ENCODE measurements at places on chromosomes 7 and 10.

DNA sequence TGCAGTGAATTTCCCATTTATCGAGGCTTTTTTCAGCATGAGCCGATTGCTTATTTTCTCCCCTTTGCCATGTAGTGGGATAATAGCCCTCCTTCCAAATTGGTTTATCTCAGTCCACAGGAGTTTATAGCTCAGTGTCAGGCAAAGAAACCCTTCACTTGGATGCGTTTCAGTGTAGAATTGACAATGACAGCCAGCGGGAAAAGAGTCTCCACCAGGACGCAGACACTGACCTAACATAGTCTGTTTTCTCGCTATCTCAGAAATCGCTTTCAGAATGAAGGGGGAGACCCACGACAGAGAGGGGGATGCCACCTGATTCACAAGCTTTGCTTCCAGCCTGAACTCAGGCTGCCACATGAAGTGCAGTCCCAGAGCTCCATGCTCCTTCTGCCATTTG, 43.5 kb upstream of the TCERG1L start:
- no peak for DNase-seq

- DNase-seq: no peak
These were observed 188.8 kb upstream of the POT1 start for GRCh38 chr7:125118444-125118843.

DNA sequence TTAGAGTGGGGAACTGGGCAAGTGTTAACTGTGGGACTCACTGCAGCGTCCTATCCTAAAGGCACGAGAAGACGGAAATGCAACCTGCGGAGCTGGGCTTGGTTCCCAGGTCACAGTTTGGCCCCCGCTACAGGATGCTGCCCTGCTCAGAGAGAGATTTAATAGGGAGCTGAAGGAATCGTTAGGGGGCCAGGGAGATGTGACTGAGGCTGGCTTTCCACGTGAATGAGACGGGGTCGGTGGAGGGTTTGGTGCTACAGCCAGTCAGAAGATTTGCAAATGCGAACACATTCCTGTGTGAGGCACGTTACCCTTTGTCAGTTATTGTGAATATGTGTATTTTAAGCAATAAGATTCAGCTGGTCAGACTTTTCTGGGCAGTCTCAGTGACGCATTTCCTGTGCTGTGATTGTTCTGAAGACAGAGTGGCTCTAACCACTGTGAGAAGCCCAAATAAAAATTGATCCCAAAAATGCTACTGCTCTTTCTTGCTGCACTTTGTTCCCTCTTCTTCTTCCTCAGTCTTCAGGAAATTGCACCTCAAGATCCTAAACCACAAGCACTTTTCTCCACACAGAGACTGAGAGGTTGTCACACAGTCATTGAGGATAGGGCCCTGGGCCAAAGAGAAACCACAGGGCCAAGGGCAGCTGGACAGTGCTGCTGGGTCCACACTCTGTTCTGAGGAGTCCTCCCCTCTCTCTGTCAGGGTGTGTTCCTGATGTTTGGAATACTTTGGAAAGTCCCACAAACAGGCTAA, 21.2 kb downstream of the CYP17A1 start:
- DNase-seq: no peak

GRCh38 chr7:122637784-122638183, 61.1 kb downstream of the RNF133 start:
- no peak for DNase-seq

- no peak for DNase-seq
These were observed 721.1 kb downstream of the KCNMA1 start for GRCh38 chr10:76916536-76916935.
